ENCODE measurements at places on chromosomes 2 and 18.

- DNase-seq, result no peak
Observed at GRCh38 chr2:132460781-132461180, 44.2 kb downstream of the GPR39 start.

DNA sequence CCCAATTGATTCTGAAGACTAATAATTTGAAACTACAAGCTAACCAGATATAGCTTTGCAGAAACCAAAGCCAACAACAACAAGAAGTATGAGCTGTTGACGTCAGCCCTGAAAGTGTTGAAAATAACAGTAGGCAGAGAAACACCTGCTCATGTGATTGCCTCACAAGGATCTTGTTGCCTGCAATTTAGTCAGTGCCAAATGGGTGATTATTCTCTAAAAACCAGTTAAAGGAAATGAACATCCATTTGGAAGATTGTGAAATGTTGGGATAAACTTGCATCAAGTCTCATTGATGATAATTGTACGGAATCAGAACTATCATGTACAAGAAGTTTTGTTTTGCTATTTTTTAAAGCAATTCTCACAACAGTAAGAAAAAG, 2.8 kb downstream of the CYTIP start:
- no peak for DNase-seq

DNA sequence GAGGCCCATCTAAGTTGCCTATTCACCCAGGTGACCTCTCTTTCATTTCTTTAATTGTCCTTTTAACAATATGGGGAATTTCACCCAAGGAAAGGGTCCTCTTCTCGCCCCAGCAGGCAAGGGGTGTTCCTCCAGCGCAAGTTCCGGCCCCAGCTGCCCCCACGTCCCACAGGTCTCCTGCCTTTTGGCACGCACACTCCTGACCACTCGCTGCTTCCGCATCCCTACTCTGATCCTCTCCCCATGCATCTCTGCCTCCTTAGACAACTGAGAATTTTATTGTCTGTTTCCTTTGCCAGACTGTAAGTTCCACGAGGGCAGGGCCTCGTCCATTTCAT, 684 bp upstream of the ARPC2 start:
- no peak for DNase-seq

GRCh38 chr2:128661311-128661710, 342.6 kb upstream of the HS6ST1 start:
- DNase-seq, result no peak

DNA sequence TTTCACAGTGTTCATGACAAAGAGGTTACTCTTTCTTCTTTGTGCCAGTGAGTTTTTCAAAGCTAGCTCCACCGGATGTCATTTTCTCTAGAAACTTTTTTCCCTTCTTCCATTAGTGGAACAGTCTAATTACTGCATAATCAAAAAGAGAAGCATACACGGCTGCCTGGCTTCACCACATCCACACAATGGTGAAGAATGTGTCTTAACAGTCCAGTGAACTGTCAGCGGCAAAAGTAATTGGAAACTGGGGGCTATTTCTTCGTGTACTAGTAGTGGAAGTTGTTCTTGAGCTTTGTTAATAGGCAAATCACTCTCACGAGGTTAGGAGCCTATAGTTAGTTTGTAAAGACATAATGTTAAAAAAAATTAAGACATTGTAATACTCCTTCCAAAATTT, 32.9 kb upstream of the PIK3C3 start:
- no peak for DNase-seq

DNA sequence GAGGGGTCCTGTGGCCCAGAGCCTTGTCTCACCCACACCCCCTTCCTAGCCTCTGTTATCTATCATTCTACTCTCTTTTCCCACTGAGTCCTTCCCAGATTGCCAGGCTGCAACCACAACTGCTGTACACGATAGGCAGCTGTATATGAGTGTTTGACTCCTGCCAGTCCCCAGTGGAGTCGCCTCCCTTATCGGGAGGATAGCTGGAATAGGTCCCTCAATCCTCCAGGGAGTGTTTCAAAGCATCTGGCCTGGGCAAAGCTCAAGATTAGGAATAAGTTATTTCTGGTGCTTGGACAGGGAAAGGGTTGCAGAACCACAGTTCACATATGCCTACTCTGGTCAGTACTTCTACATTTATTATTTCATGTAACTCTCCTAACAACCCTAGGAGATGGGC, 4.8 kb downstream of the MSGN1 start:
- DNase-seq, result no peak

DNA sequence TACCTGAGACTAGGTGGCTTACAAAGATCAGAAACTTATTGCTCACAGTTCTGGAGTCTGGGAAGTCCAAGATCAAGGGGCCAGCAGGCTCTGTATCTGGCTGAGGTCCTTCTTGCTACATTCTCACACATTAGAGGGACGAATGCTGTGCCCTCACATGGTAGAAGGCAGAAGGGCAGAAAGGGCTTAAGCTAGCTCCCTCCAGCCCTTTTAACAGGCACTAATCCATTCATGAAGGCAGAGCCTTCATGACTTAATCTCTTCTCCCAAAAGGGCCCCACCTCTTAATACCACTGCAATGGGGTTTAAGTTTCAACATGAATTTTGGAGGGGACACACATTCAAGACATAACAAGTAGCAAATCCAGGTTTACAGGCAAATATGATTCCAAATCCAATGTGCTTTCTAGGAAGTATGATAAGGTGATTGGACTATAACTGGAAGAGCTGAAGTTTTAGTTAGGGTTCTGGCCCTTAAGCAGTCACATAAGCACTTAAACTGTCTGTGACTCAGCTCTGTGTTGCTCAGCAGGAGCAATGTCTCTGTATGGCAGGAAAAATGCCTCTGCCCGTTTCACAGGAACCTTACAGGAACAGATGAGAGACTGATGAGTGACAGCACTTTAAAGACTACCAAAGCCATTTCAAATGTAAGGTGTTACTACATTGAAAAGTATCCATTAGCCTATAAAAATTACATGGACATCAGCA, 119.6 kb upstream of the PTPRM start:
- DNase-seq, result no peak

GRCh38 chr18:57976230-57976773, 67.7 kb upstream of the NEDD4L start:
- no peak for DNase-seq

DNA sequence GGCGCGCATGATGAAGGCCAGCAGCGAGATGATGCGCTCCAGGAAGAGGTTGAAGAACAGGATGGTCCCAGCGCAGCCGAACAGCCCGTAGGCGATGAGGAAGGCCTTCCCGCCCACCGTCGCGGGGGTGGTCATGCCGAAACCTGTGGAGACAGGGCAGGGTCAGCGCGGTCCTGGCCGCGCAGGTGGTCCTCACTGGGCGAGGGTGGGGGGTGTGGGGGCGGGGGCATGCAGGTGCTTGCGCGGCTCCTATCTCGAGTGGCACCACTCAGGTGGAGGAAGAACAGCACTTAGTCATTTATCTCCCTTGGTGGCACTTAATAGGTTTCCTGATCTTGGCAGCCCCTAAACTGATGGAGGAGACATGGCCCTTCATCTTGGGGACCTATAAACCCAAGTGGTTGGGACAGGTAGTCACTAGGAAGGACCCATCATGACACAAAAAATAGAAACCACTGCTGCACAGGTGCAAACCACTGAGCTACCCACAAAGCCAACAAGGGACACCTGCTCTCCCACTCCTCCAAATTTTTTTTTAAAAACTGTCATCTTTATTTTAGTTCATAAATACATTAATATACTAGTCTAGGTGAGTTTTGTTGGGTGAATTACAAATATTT, 118.8 kb downstream of the MSH2 start:
- no peak for DNase-seq

DNA sequence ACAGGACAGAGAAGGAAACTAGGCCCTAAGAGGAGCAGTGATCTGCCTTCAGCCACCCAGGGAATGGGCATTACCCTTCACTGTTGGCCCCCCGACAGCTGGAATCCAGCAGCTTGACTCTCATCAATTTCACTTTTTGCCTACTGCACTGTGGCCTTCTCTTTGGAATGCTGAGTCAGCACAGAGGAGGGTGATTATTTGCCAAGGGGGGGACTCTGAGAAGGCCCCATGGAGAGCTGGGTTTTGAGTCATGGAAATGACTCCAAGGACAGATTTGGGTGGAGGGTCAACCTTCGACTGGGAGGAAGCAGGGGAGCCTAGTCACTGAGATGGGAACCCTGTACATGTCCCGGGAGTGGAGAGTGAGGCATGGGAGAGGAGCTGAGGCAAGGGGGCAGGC, 38.1 kb upstream of the NTSR2 start:
- DNase-seq, result no peak

DNA sequence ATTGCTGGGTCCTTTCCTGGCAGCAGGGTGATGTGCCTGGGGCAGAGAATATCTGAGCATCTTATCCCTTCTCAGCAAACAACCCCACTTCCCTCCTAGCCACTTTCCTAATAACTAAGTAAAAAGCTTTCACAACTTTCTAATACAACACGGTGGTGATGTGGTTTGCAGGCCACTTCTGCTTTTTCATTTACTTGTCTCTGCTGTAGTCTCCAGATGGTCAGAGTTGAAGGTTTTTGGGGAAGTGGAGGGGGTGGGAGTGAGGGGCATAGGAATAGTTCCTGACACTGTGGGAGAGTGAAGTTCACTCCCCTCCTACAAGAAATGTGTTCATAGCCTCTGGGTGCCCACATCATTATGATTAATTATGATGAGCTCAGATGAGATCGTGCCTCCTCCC, 11.6 kb downstream of the OXER1 start:
- no peak for DNase-seq

DNA sequence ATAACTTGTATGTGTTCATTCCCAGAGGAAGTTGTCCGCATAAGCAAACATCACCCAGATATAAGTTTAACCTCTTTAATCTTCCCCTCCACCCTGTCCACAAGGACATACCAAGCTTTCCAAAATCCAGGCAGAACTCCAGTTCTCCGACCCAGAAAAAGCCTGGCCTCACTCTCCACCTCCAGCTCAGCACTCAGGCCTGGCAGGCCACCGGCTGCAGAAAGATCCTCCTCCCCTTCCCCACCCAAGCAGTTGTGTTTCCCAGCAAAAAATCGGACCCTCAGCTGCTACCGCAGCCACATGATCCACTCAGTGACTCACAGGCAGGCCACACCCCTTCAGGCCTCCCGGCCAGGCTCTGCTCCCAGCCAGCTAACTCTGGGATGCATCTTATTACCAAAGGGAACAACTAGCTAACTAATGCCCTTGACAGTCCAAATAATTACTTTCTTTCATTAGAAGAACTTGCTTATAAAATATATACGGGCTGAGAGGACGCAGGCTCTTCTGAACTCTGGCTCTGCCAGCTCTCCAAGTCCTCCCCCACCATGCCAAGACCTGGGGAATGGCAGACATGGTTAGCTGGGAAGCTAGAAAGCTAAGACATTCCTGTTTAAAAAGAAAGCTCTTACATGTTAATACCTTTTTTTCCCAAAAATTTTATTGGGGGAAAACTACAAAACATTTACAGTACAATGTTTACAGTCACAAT, 4.5 kb downstream of the ZFP36L2 start:
- no peak for DNase-seq

DNA sequence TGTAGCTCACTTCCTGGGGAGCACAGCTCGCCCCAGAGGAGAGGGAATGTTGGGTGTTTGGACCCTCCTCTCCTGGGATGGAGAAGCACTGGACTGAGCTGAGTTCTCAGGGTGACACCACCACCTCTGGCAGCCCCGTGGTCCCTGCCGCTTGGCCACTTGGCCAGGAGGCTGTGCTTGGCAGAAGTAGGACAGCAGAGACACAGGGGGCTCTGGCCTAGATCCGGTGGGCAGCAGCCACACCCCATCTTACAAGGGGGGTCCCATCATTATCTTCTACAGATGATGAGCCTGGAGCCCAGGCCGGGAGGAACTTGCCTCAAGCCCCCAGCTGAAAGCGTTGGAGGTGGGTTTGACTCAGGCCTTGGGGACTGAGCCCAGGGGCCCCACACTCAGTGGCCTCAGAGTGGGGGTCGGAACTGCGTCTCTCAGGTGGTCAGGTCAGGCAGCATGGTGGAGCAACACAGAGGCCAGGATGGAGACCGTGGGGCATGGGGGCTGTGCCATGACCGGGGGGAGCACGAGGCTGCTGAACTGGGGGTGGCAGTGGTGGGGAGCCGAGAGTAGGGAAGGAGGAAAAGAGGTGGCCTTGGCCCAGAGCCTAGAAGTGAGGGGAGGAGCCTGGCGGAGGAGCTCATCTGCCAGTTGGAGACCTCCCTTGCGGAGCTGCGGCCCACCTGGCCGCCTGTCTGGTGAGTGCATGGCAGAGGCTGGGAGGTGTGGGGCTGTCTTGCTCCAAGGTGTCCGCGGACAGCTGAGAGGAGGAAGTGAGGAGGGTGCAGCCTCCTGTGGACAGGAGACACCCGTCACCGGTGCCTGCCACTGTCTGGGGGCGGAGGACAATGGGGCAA, 63.6 kb upstream of the HDAC4 start:
- DNase-seq, result no peak

- no peak for DNase-seq
Observed at GRCh38 chr2:199409759-199410529, 47.8 kb downstream of the SATB2 start.

DNA sequence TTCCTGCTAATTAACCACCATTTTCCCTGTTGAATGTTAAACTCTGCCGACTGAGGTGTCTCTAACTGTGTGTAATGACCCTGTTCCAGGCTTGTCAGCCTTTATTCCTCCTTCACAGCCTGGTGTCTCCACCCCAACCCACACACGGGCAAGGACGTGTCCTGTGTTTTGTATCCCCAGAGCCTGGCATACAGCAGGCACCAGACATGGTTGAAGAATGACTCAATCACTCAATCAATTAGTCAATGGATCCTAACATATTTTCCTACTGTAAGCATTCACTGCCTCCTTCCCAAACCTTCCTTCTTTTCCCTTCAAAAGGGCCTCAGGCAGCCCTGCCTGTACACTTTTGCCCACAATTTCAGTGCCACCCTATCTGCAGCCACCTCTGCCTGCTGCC, 2.7 kb upstream of the TNS1 start:
- no peak for DNase-seq

GRCh38 chr2:225502971-225503370, 103.5 kb downstream of the NYAP2 start:
- DNase-seq, result no peak

- no peak for DNase-seq
Observed at GRCh38 chr2:166031054-166031453, 77.5 kb upstream of the TTC21B start.

GRCh38 chr2:198950803-198951202, 506.9 kb downstream of the SATB2 start:
- DNase-seq, result no peak

GRCh38 chr2:53751728-53752127, 15.9 kb upstream of the CHAC2 start:
- no peak for DNase-seq

GRCh38 chr2:11024259-11024645, 112.5 kb downstream of the KCNF1 start:
- no peak for DNase-seq

- DNase-seq, result no peak
Observed at GRCh38 chr2:206457188-206457634, 13.9 kb downstream of the ADAM23 start.

- no peak for DNase-seq
Observed at GRCh38 chr18:80105369-80106167, 3.5 kb upstream of the ADNP2 start.

DNA sequence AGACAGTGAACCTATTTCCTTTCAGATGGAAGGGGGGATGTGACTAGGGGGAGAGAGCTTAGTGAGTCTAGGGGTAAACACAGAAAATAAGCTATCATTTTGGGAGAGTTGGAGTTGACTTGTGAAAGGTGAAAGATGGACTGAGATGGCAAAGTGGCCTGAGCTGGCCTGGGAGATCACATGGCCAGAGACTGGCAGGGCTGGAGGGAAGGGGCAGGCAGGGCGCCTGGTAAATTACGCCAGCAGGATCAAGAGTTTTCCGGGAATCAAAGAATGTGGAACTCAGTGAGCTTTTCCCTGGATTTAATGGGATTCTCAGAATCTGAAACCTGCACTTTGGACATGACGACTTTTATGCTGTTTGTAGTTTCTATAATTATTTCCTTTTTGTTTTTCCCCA, 841 bp upstream of the CFAP65 start:
- no peak for DNase-seq
